ENCODE measurements at places on chromosomes 5 and 9.

DNA sequence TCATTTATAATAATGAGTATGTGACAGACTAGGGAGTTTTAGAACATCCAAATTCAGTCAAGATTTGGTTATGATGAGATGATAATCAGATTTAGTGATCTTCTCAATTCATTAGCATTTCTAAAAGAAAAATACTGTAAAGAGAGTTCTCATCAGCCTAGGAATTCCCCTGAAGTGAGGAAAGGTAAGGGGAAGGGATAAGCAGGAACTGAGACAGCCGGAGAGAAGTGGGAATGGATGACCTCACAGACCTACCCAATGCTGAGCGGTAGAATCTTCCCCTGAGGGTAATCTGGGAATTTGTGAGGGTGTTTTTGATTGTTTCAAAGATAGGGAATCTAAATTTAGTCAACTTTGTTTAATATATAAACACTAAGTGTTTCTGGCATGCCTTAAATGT, 16.7 kb upstream of the GPBP1 start:
- no peak for DNase-seq

GRCh38 chr9:27719711-27720110, 146.4 kb upstream of the C9orf72 start:
- DNase-seq = no peak

- no peak for DNase-seq
Observed at GRCh38 chr9:108383796-108384195, 472.0 kb downstream of the ACTL7B start.

- DNase-seq = no peak
Observed at GRCh38 chr9:98211260-98211659, 18.8 kb upstream of the CORO2A start.

DNA sequence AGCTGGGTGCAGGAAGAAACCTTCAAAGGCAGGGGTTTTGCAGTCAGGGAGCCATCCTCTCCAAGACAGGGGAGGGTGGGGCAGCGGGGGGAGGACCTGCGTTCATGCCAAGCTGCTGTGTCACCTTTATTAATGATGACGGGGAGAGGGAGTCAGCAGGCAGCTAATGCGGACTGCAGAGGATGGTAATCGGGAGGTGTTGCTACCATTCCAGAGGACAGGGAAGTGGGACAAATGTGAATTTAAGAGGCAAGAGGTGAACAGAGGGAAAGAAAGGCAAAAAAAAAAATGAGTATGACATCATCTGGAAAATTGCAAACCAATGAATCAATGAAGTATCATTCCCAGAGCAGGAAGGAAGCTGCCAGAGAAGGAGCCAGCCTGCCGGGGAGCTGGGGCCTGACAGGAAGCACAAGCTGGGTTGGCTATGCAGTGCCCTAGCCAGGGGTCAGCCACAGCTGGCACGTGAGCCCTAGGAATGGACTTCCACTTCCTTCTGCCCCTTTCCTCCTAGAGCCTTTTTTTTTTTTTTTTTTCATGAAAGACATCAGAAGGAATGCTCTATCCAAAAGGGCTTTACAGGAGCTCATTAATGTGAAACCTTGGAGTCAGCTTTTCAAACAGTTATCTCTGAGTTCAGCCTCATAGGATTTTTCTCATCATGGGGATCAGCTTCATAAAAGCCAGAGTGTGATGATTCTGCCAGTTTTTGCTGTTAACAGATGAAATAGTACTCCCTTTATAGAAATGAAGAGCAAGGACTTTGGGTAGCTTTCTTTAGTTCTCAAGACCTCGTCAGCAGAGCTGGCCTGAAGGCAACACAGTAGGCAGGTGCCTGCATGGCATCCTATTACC, 9.2 kb downstream of the INSYN2B start:
- peak; percentile 85 for DNase-seq

- no peak for DNase-seq
Observed at GRCh38 chr9:129474740-129475404, 146.0 kb downstream of the C9orf50 start.

- peak; percentile 34 for DNase-seq
Observed at GRCh38 chr5:117731446-117731845, 1156.8 kb upstream of the SEMA6A start.

- DNase-seq = peak; percentile 69
Observed at GRCh38 chr9:6907772-6908381, 150.1 kb downstream of the KDM4C start.

DNA sequence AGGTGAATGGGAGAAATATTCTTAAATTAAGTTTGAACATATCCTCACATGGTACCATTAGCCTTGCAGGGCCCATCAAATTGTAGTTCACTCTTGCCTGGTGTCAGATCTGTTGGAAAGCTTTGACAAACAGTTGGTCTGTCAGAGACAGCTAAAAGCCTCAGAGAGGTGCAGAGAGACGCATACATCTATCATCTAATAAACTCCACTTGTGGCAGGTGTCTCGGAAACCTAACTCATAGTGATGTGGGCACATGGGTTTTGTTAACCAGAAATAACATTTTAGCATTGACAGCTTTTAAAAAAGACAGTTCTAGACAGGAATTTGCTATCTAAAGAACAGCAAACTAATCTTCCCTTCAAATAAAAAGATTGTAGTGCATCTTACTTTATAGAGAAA, 315.9 kb downstream of the KDM4C start:
- no peak for DNase-seq

- DNase-seq = peak; percentile 13
Observed at GRCh38 chr5:129960831-129961230, 56.6 kb downstream of the CHSY3 start.

- no peak for DNase-seq
Observed at GRCh38 chr5:132423438-132423898, 54.0 kb downstream of the SLC22A5 start.

DNA sequence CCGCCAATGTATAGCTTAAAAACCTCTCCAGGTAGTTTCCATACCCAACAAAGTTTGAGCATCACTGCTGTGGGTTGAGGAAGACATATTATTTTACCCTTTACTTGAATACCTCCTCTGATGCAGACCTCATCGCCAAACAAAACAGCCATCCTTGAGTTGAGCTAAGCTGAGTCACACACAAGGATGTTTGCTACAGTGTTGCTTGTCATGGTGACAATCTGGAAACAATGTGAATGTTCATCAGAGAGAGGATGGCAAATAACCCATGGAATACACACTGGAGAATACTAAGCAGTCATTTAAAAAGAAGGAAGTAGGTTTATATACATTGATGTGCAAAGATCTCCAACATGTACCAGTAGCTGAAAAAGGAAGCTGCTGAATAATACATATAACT, 41.1 kb upstream of the TCF7 start:
- peak; percentile 67 for DNase-seq

DNA sequence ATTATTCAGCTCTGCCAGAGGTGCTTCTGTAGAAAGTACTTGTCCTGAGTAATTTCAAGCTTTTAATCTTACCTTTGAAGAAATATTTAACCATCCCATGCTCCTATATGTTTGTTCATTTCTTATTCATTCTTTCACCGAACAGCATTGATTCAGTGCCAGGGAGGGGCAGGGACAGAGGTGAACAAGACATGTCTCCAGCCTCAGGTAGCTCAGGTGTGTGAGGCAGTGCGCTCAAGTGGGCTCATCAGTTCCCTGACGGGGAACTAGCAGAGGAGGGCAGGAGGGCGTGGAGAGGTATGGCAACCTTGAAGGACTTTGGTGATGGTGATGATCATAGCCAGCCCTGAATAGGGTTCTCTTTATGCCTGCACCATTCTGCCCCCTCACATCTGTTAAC, 25.9 kb downstream of the ERGIC1 start:
- DNase-seq = no peak

DNA sequence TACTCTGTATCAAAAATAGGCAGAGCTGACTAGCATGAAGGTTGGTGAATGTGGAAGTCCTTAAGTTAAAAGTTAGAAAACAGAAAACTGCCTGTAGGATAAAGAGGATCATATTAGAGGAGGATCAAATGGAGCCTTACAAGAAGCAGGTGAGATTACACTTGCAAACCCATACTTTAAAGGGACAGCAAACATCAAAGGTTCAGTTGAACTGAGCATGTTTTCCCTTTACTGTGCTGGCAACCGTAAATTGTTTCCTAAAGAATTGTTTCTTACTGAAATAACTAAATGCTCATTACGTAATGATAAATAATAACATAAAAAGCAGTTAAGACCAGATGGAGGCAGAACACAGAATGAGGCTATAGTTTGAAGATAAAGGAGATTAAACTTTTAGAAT, 465.3 kb upstream of the FTMT start:
- no peak for DNase-seq

GRCh38 chr5:95723632-95724369, 7.3 kb upstream of the RHOBTB3 start:
- DNase-seq = peak; percentile 80

- DNase-seq = no peak
Observed at GRCh38 chr9:84903963-84904362, 234.4 kb downstream of the NTRK2 start.

- DNase-seq = no peak
Observed at GRCh38 chr9:136629001-136629878, 33.5 kb upstream of the EGFL7 start.

Data from cardiac fibroblast (primary cell).